ENCODE measurements at places on chromosomes 2 and 18.
A peak's percentile ranks its signal among the peaks of the same experiment; 100 is the strongest.

DNA sequence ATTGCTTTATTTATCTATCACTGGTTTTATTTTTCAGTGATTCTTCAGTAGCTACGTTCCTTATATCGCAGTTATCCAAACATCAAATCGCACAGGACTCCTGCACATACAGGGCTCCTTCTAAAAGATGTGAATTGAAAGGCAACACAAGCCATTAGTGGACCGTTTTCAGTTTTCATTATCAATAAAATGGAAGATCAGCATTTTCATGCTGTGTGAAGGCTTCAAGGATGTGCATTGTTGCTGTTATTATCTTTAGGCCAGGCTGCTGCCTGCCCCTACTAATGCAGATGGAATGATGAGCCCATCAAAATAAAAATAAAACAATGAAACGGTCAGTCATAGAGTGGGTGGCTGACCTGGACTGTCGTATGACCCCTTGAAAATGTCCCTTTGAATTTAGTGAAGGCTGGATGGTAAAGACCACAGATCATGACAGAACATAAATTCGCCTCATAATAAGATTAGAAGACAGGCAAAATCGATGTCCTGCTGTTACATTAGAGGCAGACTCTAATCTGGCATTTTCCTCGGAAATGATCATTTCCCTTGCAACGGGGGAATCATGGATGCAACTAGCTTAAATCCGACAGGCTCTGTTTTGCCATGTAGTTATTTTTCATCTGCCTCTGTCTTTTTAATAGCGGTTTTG, 32.9 kb downstream of the ITGB6 start:
- DNase-seq: no peak

GRCh38 chr2:210617732-210618330, 61.4 kb downstream of the CPS1 start:
- DNase-seq: no peak

DNA sequence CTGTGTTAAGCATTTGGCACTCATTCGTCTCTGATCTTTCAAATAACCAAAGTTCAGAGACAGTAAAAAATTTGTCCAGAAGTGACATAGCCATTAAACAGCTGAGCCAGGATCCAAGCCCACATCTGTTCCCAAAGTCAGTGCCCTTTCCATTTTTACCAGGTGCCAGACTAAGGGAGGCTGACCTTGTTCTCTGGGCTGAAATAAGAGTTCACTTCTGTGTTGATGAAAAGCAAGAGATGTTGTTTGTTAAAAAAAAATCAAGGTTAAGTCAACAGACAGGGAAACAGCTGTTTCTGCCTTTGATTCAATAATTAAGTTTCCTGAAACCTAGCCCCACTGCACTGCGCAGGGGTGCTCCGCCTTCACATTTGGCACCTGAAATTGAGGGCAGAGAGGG, 117.1 kb downstream of the PRKRA start:
- no peak for DNase-seq

DNA sequence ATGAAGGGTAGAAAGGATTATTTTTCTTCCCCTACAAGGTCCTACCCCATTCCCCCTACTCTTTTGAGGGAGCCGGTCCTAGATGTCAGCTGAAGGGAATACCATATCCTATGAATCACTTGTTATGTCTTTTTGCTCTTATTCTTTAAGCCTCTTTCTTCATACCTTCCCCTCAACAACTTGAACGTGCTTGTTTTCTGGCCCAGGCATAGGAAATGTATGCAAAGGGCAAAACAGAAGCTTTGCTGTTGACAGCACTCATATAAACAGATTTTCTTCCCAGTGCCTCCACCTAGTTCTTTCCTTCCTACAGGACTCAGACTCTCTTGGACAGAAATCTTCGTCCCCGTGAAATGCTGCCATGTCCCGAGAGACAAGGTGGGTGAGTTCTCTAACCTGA, 64.6 kb downstream of the TMEM17 start:
- DNase-seq: no peak

DNA sequence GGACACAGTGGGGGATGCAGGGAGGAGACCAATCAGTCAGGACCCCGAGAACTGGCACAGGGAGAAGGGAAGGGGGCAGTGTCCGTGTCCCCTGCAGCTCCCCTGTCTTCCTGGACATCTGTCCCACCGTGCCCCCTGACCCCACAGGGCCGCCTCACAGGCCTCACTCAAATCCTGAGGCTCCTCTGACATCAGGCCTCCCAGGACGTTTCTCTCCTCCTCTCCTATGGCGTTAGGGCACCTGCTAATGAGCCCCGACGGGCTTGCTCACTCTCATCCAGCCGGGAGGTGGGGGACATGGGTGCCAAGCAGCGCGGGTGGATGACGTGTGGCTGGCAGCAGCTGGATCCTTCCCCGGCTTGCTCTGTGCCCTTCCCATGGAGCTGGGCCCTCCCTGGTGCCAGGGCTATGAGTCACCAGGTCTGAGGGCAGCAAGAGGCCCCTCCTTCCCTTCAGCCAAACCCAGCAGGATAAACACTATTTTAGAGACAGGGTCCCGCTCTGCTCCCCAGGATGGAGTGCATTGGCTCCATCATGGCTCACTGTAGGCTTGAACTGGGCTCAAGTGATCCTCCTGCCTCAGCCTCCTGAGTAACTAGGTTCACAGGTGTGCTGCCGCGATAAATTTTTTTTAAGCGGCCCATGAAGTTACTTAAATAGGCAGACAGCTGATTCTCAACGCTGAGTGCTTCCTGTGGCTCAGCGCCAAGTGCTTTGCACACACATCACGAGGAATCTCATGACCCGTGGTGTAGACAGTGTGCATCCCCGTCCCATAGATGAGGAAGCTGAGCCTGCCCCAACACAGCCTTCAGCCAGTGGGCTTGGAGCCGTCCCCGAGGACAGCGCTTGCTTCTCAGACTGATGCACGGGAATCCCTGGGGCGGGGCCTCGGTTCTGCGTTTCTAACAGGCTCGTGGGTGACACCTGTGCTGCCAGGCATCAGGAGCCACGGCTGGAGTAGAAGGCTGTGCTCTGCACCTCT, 64.5 kb upstream of the HDAC4 start:
- no peak for DNase-seq

DNA sequence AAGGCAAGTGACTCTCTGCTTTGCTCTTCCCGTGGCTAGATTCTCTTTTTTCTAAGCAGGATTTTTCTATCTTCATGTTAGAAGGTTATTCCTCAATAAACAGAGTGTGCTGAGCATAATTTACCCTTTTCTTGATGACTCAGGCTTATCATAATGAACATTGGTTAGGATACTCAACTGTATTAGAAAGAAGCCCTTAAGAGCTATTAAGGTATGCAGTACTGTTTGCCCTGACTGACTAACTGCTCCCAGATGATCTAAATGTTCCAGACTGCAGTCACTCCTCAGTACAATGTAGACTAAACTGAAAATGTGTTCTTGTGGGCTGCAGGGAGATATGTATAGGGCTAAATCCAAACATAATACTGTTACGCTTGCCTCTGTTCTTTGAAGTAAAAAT, 687.8 kb downstream of the NUP35 start:
- no peak for DNase-seq

DNA sequence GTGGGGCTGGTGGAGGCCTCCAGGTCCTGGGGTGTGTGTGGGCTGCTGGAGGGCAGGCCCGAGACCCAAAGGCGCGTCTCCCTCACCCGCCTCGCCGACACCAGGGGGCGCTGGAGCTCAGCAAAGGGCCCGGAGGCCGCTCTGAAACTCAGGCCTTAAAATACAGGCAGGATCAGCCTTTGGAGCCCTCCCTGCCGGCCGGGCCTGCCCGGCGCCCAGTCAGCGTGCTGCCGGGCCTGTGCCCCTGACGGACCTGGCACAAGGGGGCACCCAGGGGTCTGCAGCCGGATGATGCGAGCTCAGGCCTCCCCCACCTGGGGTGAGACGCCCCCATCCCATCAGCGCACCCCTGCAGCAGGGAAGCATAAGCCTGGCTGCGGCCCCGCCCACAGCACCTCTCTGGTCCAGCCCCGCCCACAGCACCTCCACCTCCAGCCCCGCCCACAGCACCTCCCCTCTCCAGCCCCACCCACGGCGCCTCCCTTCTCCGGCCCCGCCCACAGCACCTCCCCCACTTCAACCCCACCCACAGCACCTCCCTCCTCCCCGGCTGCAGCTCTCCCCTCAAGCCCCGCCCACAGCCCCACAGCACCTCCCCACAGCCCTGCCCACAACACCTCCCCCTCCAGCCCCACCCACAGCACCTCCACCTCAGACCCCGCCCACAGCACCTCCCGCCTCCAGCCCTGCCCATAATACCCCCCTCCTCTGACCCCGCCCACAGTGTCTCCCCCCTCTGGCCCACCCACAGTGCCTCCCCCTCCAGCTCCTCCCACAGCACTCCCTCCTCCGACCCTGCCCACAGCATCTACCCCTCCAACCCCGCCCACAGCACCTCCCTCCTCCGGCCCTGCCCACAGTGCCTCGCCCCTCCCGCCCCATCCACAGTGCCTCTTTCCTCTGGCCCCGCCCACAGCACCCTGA, 92.8 kb upstream of the OTOS start:
- peak; percentile 85 for DNase-seq

- no peak for DNase-seq
Observed at GRCh38 chr2:150050036-150050435, 437.4 kb downstream of the RND3 start.

DNA sequence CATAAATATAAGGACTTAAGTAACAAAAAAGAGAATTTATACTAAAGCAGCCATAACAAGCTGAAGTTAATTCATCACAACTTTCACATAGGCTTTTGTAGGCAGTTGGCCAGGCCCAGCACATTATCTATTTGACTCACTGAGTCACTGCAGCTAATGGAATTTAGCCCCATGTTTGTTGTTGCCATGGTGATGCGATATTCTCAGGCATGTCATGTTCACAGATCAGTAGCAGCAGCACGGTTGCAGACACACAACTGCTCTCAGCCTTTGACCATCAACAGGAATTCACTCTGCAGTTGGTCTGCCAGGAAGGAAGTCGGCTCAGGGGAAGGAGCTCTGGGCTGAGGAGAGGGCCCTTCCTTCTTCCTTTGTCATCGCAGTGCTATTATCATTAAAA, 639.8 kb downstream of the TMEM182 start:
- DNase-seq: no peak

All from activated CD4-positive, alpha-beta T cell treated with anti-CD3 and anti-CD28 coated beads for 48 hours (primary cell).